ENCODE measurements at places on chromosomes 7 and 10. TPM values are rescaled to one million over a fixed set of nuclear protein-coding genes. Genes with fewer than 3 reads are reported as not detected.

Gene NPSR1
- not detected for polyA plus RNA-seq

Gene DOCK1
- polyA plus RNA-seq = 16.8 TPM

Gene EZH2
- polyA plus RNA-seq = 5.4 TPM

Gene CPED1
- 1.4 TPM for polyA plus RNA-seq

Gene FAM25G
- polyA plus RNA-seq = not detected

Gene GRID1
- 0.40 TPM for polyA plus RNA-seq

All from small intestine (tissue), 16 donors.